ENCODE measurements at places on chromosomes 1 and 21. TPM values are rescaled to one million over a fixed set of nuclear protein-coding genes. Genes with fewer than 3 reads are reported as not detected.
A peak's percentile ranks its signal among the peaks of the same experiment; 100 is the strongest.

DNA sequence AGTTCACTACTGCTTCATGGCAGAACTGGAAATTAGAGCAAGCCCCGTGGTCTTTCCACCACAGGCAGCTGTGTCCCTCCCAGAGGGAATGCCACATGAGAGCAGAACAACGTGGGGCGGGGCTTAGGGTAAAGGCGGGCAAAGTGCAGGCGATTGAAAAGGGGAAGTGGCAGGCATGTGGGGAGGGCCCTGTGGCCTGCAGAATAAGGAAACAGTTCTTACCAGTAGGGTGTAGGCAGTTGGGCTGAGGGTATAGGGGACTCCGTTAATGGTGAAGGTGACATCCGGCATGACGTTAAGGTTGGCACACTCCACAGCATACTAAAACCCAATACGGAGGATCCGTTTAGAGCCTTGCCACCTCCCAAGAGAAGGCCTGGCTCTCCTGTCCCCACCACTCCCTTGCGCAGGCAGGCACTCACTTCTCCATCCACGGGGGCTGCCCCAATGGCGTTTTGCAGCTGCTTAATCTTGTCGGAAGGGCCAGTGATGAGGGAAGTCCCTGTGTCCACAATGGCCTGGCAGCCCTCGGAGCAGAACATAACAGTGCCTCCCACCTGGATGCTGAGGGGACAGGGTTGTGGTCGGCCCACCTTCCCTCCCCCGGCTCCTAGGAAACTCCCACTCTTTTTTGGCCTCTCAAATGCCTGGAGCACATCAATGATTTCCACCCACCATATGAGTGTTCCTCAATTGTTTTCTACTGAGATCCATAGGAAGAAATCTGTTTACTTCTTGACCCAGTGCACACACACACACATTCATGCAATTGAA, 9.1 kb upstream of the RAB7B start:
- no peak for DNase-seq

GRCh38 chr1:183863852-183864251, 58.9 kb downstream of the RGL1 start:
- no peak for DNase-seq

GRCh38 chr1:31976401-31976800, 37.3 kb upstream of the KHDRBS1 start:
- DNase-seq: peak; percentile 53

DNA sequence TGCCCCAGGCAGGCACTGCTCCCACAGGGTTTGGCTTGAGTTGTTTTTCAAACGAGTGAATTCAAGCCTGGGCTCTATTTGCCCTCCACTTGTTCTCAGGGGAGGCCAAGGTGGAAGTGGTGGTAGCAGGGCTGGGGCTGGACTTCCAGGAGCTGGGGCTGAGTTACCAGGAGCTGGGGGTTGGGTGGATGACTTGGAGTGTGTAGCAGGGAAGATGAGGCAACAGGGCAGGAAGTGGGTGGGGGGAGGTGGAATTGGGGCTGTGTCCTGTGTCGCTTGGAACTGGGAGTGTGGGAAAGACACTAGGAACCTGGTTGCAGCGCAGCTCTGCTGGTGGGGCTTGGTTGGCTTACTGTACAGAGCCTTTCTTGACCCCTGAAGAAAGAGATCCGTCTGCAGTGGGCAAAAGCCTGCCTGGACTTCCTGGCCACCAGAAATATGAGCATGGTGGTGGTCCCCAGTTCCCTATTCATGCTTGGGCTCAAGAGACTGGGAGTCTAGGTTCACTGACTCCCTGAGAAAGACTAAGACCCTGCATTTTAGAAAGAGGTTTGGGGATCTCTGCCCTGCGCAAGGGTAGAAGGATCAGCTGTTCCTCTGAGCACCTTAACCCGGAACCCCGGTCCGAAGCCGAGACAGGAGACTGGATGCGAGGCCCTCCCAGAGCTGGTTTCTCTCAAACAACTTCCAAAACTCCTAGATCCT, 3.1 kb downstream of the TFAP2E start:
- no peak for DNase-seq

The CATSPERE gene
- total RNA-seq: 0.99 TPM

DNA sequence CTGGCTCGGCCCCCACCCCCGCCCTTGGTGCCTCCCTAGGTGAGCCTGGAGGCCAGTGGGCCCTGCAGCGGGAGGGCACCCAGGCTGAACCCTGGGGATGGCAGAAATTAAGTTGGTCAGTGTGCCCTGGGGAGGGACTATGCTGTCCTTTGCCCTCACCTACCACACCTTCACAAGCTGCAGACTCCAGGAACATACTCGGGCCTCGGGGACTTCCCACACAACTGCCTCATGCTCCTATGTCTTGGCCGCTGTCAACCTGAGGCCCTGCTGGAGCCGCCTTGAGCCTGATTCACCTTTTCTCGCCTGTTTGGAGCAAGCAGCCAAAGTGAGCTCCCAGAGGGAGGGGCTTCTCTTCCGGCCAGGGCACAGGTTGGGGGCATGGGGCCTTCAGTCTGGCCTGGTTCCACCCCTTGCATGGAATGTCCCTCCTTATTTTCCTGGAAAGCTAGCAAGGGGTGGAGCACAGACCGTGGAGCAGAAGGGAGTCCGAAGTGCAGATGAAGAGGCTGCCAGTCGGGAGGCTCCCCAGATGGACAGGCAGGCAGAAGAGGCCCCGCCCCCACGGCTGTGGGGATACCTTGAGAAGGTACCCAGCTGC, 24.7 kb downstream of the KNCN start:
- no peak for DNase-seq

The ASAP3 gene
- 79.1 TPM for total RNA-seq

GRCh38 chr21:44583089-44583799, 2.8 kb upstream of the KRTAP10-5 start:
- no peak for DNase-seq

GRCh38 chr1:36879613-36880012, 154.7 kb downstream of the GRIK3 start:
- no peak for DNase-seq

DNA sequence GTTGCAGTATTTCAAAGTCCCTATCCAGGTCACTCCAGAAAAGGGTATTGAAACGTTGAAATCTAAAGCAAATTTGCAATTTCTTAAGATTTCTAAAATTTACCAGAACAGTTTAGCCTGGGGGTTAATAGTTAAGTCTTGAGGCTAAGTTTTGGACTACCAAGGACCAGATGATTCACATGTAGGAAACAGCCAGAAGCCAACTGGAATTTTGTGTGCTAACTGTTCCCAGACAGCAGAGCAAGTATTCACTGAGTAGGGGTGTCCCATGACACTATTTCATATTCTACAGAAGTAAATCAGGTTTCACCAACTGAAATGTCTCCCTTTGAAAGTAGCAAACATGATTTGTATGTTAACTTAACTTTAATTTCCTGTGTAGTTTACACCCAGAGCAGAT, 11.5 kb upstream of the C1orf105 start:
- peak; percentile 62 for DNase-seq

DNA sequence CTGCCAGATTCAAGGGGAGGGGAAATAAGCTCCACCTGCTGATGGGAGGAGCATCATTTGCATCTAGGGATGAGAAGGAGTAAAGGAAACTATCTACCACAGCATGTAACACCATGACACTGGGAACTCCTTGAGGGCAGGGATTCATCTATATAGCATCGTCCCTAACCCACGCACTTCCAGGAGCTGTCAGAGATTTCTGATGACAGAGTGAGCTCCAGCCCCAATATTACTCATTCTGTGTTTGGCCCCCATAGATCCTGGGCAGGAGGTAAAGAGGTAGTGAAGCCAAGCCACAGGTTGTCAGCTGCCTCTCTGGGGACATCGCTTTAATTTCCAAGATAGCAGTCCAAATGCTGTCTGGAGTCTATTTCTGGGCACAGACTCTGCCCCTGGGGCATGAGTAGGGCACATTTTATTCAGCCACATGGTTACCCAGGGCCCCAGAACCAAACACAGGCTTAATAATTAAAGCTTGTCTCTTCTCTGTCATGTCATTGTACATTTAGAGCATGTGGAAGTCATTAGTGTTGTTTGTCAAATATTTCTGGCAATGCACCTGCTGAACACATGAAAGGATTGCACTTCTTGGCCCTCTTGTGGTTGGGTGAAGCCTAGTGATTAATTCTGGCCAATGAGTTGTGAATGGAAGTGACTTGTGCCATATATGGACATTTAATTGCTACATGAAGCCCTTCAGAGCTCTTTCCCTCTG, 105.9 kb upstream of the POU3F1 start:
- DNase-seq: no peak

DNA sequence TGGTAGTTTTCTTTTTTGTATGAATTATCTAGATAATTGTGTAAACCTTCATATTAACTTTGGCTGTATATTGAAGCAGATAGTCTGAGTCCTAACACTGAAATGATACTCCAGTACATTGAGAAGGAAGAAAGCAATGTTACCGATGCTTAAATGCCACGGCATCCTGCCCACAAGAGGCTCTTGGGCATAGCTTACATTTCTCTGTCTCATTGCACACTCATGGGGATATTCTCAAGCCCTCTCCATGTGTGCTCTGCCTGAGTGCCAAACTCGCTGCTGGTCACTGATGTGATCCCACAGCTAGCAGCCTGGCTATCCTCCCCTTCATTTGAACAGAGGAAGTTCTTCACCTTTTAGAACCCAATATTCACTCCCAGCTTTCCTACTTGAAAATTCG, 179.4 kb downstream of the TGFB2 start:
- DNase-seq: no peak

The CR1L gene
- not detected for total RNA-seq

GRCh38 chr1:177927021-177927596, 42.7 kb downstream of the SEC16B start:
- peak; percentile 98 for DNase-seq

The PPFIA4 gene
- total RNA-seq: 4.3 TPM

- DNase-seq: no peak
Observed at GRCh38 chr1:115145226-115145625, 55.9 kb upstream of the TSPAN2 start.

DNA sequence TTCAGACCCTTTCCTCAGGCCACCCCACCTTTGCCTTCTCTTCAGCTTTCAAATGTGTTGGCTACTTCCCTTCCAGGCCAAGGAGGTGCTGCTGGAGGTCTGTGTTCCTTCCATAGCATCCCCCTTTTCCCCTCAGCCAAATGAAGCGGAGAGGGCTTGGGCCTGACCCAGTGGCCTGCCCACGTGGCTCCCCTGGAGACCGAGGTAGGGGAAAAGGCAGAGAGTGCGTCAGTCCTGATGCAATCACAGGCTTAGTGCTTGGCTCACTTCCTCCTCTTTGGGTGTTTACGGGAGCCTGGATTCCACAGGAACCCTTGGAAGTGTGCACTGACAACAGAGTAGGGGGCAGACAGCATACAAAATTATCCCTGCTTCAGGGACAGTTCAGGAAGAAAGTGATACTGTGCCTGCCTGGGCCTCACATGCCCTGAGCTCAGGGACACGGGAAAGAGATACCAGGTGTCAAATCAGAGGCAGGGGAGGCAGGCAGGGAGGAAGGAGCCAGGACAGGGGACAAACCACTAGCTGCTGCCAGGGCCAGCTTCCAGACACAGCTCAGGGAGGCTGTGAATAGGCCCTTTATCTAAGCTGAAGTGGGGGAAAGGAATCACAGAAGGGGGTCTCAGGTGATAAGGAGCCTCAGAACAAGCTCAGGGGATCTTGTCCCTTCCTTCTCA, 16.6 kb upstream of the PTP4A2 start:
- peak; percentile 95 for DNase-seq

GRCh38 chr1:9654834-9655723, 3.5 kb downstream of the PIK3CD start:
- DNase-seq: no peak

DNA sequence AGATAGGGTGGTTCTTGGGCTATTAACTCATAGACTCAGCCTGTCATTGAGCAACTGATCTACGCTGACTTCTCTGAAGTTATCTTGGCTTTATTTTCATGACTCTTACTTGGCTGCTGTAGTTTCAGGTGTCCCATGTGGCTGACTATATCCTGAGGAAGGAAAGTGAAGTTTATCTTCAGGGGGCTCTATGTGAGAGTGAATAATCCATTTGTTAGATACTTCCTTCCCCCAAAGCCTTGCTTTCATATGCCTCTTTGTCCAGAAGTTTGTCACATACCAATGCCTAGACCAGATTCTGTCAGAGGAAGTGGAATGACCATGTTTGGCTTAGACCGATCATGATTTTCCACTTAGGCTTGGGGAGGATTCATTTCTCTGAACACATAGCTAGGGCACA, 27.9 kb upstream of the C1orf87 start:
- no peak for DNase-seq

- no peak for DNase-seq
Observed at GRCh38 chr1:245707941-245708340, 553.2 kb downstream of the KIF26B start.

- no peak for DNase-seq
Observed at GRCh38 chr1:31795096-31795675, 20.6 kb downstream of the SPOCD1 start.

The TRIM45 gene
- 4.6 TPM for total RNA-seq

- DNase-seq: no peak
Observed at GRCh38 chr1:7259955-7260354, 474.7 kb downstream of the CAMTA1 start.

The OR2L2 gene
- under 0.01 TPM for total RNA-seq

Measured in fibroblast of lung (primary cell).